ENCODE measurements at places on chromosomes 16 and 17. TPM values are rescaled to one million over a fixed set of nuclear protein-coding genes. Genes with fewer than 3 reads are reported as not detected.

WNK4 gene
- 0.37 TPM for total RNA-seq

GRCh38 chr16:67105246-67105645, 4.5 kb upstream of the PHAF1 start:
- no peak for DNase-seq
- H3K27ac ChIP-seq: no peak overlapping the region
- H3K4me1 ChIP-seq: peaks cover 7% of the 10 kb centered on the region
- no peak overlapping the region for H3K4me3 ChIP-seq
- H3K27me3 ChIP-seq: no peaks in the 10 kb centered on the region
- peaks cover 8% of the 10 kb centered on the region for H3K36me3 ChIP-seq

KCNJ12 gene
- not detected for total RNA-seq

ADAM11 gene
- total RNA-seq: 0.24 TPM

- H3K27ac ChIP-seq: no peak overlapping the region
- no peaks in the 10 kb centered on the region for H3K36me3 ChIP-seq
- no peak overlapping the region for H3K4me3 ChIP-seq
- peaks cover 4% of the 10 kb centered on the region for H3K4me1 ChIP-seq
Observed at GRCh38 chr17:64244165-64244564, 18.9 kb downstream of the TEX2 start.

DNA sequence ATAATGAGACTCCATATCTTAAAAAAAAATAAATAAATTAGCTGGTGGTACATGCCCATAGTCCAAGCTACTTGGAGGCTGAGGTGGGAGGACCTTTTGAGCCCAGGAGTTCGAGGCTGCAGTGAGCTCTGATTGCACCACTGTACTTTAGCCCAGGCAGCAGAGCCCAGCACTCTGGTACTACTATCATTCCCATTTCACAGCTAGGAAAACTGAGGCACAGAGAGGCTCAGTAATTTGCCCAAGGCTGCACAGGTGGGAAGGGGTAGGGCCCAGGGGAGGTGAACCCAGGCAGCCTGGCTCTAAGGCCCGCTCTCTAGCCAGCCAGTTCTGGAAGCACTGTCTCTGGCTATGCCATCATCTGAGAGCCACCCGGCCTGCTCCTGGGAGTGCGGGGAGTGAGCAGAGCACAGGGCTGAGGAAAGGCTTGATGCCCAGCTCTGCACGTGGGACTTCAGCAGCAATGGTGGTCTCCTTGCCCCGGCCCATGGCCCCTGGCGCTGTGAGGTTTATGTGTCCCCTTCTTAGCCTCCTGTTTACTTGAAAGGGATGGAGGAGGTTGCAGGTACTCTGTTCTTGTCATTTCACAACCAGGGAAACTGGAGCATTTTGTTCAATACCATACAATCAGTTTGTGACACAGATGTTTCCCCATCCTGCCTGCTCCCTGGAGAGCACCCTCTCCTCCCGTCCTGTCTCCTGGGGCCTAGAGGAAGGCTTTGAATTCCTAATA, 222.3 kb downstream of the KATNIP start:
- DNase-seq: no peak
- no peak overlapping the region for H3K27ac ChIP-seq
- H3K27me3 ChIP-seq: no peaks in the 10 kb centered on the region

GRCh38 chr17:40493697-40494096, 7.7 kb downstream of the TNS4 start:
- no peaks in the 10 kb centered on the region for H3K36me3 ChIP-seq
- no peak overlapping the region for H3K27ac ChIP-seq
- peaks cover 33% of the 10 kb centered on the region for H3K4me1 ChIP-seq
- no peak for DNase-seq
- H3K27me3 ChIP-seq: no peaks in the 10 kb centered on the region

DNA sequence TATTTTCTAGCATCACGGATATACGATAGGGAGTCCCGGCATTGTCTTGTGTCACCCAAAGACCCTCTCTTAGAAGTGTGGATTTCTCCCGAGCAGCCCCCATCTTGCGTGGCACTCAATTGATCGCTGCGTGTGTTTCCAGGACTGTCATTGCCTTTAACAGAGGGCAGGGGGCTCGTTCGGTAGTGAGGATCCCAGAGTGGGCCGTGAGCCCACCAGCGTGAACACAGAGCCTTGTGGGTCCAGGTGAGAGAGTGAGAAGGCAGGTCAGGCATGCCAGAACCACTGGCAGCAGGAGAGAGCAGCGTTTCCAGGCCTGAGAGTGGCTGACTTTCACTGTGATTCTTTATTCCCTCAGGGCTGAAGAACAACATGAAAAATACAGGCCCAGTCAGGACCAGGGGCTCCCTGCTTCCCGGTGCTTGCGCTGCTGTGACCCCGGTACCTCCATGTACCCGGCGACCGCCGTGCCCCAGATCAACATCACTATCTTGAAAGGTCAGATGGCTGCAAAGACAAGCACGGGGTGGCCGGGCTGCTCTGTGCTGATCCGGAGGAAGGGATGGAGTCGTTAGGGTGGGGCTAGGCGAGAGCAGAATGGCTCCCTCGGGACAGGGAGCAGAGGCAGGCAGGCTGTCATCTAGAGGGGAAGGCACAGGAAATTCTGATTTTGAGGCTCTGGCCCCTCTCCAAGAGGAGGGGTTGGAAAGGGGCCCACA, 22.4 kb downstream of the C1QTNF1 start:
- no peaks in the 10 kb centered on the region for H3K4me1 ChIP-seq
- H3K4me3 ChIP-seq: no peak overlapping the region
- DNase-seq: no peak
- H3K27ac ChIP-seq: no peak overlapping the region
- no peaks in the 10 kb centered on the region for H3K36me3 ChIP-seq

GRCh38 chr16:68236826-68237242, 907 bp upstream of the ESRP2 start:
- DNase-seq: peak; percentile 44
- H3K27ac ChIP-seq: peak overlapping the region; percentile 32
- H3K27me3 ChIP-seq: no peaks in the 10 kb centered on the region
- peaks cover 2% of the 10 kb centered on the region for H3K36me3 ChIP-seq
- H3K4me3 ChIP-seq: peak overlapping the region; percentile 89
- H3K4me1 ChIP-seq: peaks cover 47% of the 10 kb centered on the region

DNA sequence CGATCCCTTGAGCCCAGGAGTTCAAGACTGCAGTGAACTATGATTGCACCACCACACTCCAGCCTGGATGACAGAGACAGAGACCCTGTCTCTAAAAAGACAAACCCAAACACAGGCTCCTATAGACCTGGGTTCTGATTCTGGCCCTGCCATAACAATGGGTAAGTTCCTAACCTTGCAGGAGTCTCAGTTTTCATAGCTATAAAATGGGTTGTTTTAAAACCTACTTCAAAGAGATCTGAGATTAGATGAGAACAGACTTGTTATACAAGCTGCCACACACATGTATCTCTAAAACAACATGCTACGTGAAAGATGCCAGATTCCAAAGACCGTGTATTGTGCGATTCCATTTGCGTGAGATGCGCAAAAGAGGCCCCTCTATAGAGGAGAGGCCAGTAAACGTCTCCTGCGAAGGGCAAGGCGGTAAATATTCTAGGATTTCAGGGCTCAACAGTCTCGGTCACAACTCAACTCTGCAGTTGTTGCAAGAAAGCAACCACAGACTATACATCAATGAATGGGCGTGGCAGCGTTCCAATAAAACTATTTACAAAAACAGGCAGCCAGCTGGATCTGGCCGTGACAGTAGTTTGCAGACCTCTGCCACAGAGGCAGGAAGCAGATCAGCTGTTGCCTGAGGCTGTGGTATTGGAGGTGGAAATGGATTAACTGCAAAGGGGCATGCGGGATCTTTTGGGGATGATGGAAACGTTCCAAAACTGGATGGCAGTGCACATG, 5.9 kb downstream of the CORO7 start:
- peaks cover 51% of the 10 kb centered on the region for H3K36me3 ChIP-seq
- H3K27me3 ChIP-seq: no peaks in the 10 kb centered on the region
- no peak for DNase-seq

GRCh38 chr16:27113341-27113841, 46.7 kb downstream of the C16orf82 start:
- H3K4me3 ChIP-seq: no peak overlapping the region
- H3K27ac ChIP-seq: no peak overlapping the region
- DNase-seq: no peak
- peaks cover 5% of the 10 kb centered on the region for H3K27me3 ChIP-seq
- peaks cover 6% of the 10 kb centered on the region for H3K4me1 ChIP-seq
- H3K36me3 ChIP-seq: no peaks in the 10 kb centered on the region

DNA sequence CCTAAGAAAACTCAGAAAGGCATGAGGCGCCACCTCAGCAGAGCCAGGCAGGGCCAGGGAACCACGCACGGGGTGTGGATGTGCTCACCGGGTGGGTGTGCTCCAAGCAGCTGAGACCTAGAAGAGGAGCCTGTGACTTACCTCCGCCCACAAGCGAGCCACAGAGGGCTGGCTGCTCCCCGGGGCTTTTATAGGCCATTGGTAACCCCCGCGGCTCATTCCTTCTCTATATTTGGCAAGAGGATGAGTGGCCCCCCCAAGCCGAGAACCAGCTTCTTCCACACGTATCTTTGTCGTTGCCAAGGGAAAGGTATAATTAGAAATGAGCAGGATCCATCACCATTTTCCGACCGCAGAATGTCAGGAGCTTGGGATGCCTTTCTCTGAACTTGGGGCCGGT, at the start of gene MYH3:
Gene MYH3 (minus strand): TSS at position 162 of the 400 bp plus-strand sequence. CDS start 2,245 bp downstream, outside the sequence.
- H3K27me3 ChIP-seq: no peaks in the 10 kb centered on the region
- no peak within 1 kb of the TSS for H3K4me3 ChIP-seq
- H3K4me1 ChIP-seq: peaks cover 12% of the 10 kb centered on the region
- H3K36me3 ChIP-seq: no peaks in the 10 kb centered on the region

DNA sequence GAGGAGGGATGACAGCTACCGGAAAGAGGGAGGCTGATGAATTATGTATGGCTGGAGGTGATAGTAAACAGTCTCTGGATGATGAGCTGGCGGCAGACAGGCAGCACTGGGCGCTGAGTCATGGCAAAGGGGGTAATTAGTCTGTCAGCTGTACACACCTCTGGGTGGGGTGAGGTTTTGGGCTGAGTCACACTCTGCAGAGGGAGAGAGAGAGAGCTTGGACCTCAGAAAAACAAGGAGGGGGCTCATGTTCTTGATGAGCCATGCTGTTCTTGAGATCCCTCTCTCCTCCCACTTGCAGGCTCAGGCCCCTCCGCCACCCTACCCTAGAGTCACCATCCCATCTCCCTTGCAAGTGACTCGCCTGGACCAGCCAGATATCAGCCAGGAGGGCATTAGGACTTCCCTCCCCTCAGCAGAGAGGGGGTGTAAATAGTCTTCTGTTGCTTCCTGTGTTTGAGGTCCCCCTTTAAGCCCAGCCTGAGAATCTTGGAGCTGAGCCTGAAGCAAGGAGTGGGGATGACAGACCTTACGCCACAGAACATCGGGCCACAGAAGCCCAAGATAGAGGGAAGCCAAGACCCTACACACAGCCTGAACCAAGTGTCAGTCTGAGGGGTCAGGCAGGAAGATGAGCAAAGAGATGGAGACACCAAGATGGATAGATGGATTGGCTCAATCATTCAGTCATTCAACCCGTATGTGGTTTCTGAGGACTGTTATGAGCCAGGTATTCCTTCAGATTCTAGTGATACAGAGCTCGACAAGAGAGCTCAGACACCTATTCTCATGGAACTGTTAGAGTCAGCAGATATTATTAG, 383.2 kb upstream of the CCL2 start:
- no peak overlapping the region for H3K4me3 ChIP-seq
- no peak for DNase-seq
- H3K27ac ChIP-seq: no peak overlapping the region
- no peaks in the 10 kb centered on the region for H3K4me1 ChIP-seq
- peaks cover 3% of the 10 kb centered on the region for H3K27me3 ChIP-seq

- no peak overlapping the region for H3K4me3 ChIP-seq
- peaks cover 6% of the 10 kb centered on the region for H3K36me3 ChIP-seq
- no peak overlapping the region for H3K27ac ChIP-seq
- no peaks in the 10 kb centered on the region for H3K27me3 ChIP-seq
Observed at GRCh38 chr17:77507111-77507885, 366.5 kb downstream of the SEC14L1 start.

GRCh38 chr17:2017274-2017941, 7.7 kb downstream of the RTN4RL1 start:
- no peak overlapping the region for H3K27ac ChIP-seq
- H3K4me1 ChIP-seq: peaks cover 3% of the 10 kb centered on the region
- DNase-seq: no peak
- H3K4me3 ChIP-seq: no peak overlapping the region
- H3K27me3 ChIP-seq: peaks cover 22% of the 10 kb centered on the region

DNA sequence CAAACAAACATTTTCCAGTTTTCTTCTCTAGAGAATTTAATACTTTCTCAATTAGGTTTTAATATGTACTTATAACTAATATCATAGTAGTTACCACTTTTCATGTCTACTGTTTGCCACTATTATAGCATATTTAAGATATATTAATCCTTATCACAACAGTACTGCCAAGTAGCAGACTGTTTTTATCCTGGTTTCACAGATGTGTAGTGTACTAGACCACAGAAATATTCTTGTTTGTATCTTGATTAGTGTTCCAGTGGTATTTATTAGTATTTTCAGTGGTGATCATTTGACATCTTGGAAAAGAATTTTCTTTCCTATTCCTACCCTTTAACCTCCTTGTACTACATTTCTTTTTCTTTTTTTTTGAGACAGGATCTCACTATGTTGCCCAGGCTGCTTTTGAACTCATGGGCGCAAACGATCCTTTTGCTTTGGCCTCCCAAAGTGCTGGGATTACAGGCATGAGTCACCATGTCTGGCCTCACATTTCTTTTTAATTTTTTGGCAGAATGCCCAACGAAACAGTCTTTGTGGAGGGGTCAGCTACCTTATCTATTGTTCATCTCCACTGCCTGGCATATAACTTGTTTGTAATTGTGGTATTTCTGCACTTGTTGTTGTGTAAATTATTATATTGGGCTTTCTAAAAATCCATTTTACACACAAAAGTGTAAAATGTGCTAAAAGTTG, 27.2 kb downstream of the MAP2K4 start:
- peaks cover 20% of the 10 kb centered on the region for H3K36me3 ChIP-seq
- no peak overlapping the region for H3K27ac ChIP-seq
- H3K4me3 ChIP-seq: no peak overlapping the region
- no peaks in the 10 kb centered on the region for H3K27me3 ChIP-seq
- no peak for DNase-seq

- H3K27me3 ChIP-seq: peaks cover 47% of the 10 kb centered on the region
- no peak overlapping the region for H3K27ac ChIP-seq
- no peaks in the 10 kb centered on the region for H3K36me3 ChIP-seq
- peaks cover 3% of the 10 kb centered on the region for H3K4me1 ChIP-seq
- DNase-seq: no peak
Observed at GRCh38 chr16:75265911-75266701, 14.7 kb upstream of the BCAR1 start.

CRISPLD2 gene
- total RNA-seq: not detected

SLC46A1 gene
- 2.7 TPM for total RNA-seq

- H3K36me3 ChIP-seq: no peaks in the 10 kb centered on the region
- no peaks in the 10 kb centered on the region for H3K27me3 ChIP-seq
- no peak overlapping the region for H3K4me3 ChIP-seq
Observed at GRCh38 chr17:83055911-83056582, 23.4 kb upstream of the METRNL start.

Measured in activated CD8-positive, alpha-beta T cell treated with anti-CD3 and anti-CD28 coated beads, Interleukin-2, amount 10 ng/mL, durations not matched to agents 7 days and 5 days (primary cell).